ENCODE measurements at places on chromosomes 16 and 17.

- DNase-seq: no peak
Observed at GRCh38 chr16:64900517-64900916, 221.3 kb downstream of the CDH11 start.

- no peak for DNase-seq
Observed at GRCh38 chr17:79338152-79338551, 263.5 kb downstream of the ENGASE start.

DNA sequence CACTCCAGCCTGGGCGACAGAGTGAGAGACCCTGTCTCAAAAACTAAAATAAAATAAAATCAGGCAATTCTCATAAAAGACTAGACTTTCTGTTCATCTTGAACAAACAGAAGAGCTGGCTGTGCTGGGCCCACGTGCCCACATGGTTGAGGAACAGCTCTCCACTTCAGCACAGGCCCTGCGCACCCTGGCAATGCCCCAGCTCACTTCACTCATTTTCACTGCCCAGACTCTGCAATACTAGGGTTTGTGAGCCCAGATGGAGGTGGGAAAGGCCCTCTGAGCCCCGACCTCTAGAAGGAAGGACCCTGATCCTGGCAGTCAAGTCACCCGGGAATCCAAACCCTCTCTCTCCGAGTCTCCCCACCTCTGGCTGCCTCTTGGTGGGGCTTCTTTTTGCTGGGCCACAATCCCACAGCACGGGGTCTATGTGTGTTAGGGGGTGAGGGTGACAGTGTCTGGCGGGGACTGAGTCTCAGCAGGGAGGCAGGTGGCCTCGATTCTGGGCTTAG is 14.8 kb downstream of the MYLK3 start:
- no peak for DNase-seq

DNA sequence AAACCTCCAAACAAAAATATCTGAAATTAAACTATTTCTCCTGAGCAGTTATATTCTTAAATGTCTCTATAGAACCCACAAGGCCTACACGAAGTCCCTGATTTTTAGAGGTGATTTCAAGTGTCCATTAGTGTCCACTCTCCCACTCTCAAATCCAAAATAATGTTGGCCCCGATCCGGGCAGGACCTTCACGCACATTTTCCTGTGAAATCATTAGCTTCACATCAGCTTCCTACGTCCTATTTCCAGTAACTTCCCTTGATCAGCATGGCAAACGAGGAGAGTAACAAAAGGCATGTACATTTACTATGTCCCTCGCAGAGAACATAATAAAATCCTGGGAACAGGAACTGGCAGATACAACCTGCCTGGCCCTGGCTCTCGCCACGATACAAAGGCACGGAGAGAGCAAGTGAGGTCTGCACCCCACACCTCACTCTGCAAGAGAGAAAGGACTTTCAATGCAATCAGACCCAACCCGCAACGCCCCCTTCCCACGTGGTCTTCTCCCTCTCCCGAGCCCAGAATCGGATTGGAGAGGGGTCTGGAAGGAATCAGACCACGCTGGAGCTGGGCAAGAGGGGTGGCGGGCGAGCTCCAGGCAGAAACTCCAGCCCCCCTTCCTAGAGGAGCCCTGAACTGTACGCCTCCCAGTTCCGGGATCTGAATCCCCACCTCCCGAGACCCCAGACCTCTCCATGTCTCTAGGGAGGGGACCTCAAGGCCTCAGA is 17.5 kb upstream of the C17orf78 start:
- DNase-seq: peak; percentile 52

GRCh38 chr16:24537474-24538337 is 1.7 kb upstream of the RBBP6 start:
- DNase-seq: no peak

GRCh38 chr17:9120471-9120870 is 99.2 kb downstream of the NTN1 start:
- no peak for DNase-seq

Data from occipital lobe (tissue), 3 donors.